ELR (cell line): ENCODE measurements at places on chromosomes 4 and X.
A peak's percentile ranks its signal among the peaks of the same experiment; 100 is the strongest.

GRCh38 chr4:142550965-142551364 is 295.1 kb downstream of the INPP4B start:
- no peak for DNase-seq

DNA sequence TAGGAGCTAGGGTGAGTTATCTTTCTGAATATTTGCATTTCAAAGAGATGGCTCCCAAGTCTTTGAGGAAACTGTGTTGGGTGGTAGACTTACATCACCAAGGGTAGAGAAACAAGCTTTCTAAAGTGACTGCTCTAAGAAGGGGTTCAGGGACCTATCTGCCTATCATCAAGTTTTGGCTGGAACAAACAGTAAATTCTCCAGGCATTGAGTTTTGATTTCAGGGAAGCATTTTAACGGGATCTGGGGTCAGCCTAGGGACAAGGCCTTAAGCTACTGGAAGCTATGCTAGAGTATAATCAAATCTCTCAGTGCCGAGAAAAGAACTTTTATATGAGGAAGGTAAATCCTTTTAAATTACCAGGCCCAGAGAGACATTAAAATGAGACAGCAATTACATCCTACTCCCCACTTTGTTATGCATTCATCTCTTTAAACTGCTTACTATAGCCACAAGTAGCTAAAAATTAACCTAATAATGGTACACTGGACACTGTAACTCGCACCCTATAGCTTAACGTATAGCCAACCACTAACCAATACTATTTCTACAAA is 2.0 kb upstream of the NUDT9 start:
- no peak for DNase-seq

DNA sequence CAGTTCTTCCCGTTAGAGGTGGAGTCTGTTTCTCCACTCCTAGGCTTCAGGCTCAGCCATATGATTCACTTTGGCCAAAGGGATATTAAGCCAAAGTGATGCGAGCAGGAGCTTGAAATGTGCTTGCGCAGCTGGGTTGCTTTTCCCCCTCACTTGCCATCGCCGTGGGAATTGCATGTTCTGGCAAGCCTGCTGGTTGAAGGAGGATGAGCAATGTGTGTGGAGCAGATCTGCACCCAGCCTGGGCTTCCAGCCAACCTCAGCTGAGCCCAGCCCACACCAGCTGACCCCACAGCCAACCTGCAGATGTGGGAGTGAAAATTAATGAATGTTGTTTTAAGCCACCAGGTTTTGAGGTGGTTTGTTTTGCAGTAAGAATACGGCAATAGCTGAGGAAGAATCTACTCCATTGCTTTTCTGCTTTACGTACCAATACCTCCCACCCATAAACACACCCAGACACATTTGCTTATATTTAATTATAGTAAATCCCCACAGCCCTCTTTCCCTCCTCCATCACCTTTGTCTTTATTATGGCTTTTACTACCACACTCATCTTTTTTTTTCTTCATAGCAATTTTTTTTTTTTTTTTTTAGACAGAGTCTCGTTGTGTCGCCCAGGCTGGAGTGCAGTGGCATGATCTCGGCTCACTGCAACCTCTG is 132.8 kb upstream of the FUNDC1 start:
- peak; percentile 69 for DNase-seq

DNA sequence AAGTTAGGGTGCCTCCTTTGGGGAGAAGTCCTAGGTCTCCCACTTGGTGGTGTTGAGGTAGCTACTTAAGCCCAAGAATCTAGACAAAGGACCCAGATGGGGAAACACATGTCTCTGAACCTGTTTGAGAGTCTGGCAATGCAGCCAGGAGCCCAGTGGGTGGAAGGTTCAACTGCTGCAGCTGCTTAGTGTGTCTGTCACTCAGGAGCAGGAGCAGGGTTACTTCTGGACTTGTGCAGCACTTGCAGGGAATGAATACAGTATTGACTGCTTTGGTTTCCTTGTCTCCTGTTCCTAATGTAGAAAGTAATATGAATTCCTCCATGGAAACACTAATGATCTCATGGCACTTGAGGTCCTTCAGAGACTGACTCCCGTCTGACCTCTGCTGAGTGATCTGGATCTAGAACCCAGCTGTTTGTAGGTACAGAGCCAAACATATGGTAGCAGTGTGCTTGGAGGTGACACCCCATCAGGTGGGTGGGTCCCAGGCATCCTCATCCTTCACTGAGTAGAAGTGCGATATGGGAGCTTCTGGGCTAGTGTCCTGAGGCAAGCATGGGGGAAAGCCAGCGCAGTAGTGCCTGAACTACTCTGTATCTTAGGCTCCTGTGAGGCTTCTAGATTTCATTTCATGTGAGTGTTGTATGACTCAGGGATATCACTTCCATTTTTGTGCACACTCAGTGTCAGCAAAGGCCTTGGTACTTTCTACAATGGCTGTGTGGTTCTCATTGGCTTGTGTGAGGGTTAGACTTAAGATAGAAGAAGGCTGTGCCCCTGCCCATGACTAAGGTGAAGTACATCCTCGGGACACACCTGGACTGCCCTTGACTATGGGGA is 85.0 kb upstream of the WDR1 start:
- DNase-seq = no peak

GRCh38 chr4:185743722-185744487 is 68.1 kb downstream of the SORBS2 start:
- DNase-seq = no peak

- DNase-seq = no peak
Measured at GRCh38 chr4:154160519-154161301, 330.9 kb downstream of the DCHS2 start.

GRCh38 chr4:180828455-180829018 is 1414.7 kb upstream of the TENM3 start:
- peak; percentile 68 for DNase-seq

DNA sequence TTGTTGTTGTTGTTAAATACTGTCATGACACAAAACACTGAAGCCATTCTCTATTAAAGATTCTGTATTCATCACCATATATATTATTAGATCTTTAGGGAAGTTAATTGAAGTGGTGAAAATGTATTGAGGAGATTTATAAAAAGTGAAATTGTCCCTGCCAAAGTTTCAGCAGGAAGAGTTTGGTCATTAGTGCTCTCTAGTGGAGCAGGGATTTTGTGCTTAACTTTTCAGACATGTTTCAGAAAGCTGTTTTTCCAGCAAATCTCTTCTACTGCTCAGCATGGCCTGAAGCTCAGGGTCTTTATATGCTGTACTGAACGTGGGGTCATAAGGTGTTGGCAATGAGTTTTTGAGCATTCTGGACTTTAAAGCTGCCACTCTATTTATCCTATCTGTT is 36.7 kb upstream of the CXXC4 start:
- DNase-seq = no peak

DNA sequence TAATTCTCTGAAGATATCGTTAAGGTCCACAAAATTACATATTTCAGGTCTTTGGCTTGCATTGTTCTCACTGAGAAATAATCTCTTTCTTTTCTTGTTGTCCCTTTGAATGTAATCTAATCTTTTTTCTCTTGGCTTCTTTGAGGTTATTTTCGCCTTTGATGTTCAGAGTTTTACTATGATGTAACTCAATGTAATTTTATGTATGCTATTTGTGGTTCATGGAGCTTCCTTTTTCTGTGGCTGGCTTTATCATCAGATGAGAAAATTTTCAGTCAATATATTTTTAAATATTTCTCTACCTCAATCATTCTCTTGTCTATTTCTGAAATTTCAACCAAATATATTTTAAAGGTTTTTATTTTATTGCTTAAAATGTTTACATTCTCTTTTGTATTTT is 672.2 kb downstream of the TRAM1L1 start:
- no peak for DNase-seq

- peak; percentile 72 for DNase-seq
Measured at GRCh38 chrX:53682885-53683555, 3.5 kb downstream of the HUWE1 start.

DNA sequence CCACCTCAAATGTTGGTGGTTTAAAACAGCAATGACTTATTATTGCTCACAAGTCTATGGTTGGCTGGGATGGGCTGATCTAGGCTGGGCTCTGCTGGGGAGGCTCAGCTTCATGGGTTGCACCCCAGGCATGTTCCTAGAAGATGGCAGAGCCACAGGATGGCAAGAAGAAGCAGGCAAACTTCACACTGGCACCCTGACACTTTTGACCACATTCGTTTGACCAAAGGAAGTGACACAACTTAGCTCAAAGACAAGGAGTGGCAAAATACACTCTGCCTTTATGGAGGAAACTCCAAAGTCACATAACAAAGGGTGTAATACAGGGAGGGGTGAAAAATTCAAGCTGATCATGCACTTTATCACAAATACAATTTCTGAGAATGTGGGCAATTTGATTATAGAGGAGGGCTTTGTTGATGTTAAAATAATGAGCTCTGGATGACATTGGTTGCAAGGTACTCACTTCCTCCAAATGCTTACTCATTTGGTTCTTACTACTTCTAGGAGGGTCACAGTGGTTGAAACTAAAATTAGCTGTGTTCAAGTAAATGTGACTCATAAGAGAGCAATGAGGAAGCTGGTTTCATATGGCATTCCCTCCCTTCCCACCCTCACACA is 249.2 kb upstream of the RPS6KA3 start:
- peak; percentile 93 for DNase-seq

DNA sequence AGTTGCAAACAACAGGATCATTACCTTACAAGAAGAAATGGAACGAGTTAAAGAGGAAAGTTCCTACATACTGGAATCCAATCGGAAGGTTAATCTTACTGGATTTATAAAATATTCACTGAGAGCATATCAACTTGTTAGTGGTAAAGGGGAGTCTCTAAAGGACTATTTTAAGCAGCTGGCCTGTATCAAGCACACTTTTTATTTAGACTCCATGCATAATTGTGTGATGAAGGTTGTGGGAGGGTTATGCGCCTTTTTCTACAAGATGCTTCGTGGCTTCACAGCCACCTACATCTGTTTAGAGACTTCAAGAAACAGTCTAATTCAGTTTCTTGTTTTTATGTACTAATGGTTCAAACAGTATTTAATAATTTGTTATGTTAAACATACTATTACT is 56.6 kb downstream of the GRSF1 start:
- no peak for DNase-seq

- no peak for DNase-seq
Measured at GRCh38 chrX:84475101-84475500, 27.2 kb downstream of the HDX start.

DNA sequence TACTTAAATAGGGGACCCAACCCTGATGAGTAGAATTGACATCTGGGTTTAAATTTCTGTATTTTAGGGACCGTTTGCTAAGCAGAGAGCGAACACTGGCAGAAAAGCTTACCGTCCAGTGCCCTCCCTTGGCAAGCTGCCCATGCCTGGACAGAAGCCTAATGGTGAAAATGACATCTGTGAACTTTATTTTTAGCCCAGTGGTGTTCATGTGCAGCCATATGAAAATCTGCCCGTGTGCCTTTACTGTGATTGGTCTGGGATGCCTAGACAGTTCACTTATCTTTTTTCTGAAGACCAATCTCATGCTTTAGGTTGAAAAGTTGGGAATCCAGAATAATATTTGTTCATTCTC is 1.1 kb downstream of the STBD1 start:
- no peak for DNase-seq

- peak; percentile 78 for DNase-seq
Measured at GRCh38 chr4:151990201-151990600, 229.4 kb upstream of the GATB start.

GRCh38 chr4:176587920-176588319 is 204.8 kb downstream of the VEGFC start:
- no peak for DNase-seq

GRCh38 chrX:40521868-40522450 is 58.8 kb upstream of the ATP6AP2 start:
- no peak for DNase-seq

GRCh38 chr4:14892563-14892962 is 109.7 kb upstream of the CPEB2 start:
- no peak for DNase-seq

DNA sequence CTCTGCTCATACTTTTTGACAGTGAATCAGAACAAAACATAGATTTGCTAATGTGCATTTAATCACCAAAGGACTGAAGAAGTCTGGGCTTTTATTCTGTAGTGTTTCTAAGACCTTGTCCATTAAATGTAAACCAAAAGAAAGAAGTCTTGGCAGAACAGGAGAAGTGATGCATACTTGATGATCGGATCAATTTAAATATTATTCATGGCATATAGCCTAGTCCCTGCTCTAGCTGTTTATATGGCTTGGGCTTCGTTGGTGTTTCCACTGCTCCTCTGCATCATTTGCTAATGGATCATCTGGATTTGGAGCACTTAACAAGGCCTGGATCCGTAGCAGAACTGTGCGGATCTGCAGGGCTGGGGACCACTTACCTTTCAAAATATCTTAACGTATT is 566.6 kb downstream of the GALNTL6 start:
- no peak for DNase-seq

GRCh38 chr4:85778632-85779131 is 303.7 kb downstream of the ARHGAP24 start:
- peak; percentile 57 for DNase-seq

GRCh38 chr4:38373375-38373774 is 290.6 kb upstream of the KLF3 start:
- DNase-seq = peak; percentile 16

DNA sequence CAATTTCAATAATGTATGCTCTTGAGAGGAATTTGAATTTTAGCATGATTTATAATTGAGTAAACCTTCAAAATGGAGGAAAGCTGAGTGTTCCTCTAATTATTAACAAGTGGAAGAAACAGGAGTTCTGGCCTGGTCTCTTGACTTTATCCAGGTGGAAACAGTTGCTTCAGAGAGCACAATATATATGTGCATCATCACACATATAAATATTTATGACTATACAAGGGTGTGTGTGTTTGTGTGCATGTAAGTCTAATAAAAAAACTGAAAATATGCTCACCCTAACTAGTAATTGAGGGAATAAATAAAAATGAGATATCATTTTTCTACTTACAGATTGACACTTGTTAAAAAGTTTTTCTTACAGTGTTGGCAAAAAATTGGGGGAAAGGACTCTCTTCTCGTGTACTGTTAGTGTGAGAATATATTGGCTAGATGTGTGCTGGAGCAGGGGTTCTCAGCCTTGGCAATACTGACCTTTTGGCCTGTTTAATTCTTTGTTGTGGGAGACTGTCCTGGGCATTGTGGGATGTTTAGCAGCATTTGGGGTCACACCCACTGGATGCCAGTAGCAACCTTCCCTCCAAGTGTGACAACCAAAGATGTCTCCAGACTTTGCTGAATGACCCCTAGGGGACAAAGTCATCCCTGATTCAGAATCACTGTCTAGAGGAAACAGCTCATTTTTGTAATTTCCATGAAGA is 20.8 kb upstream of the HERC5 start:
- DNase-seq = no peak

GRCh38 chrX:141278306-141278705 is 36.0 kb upstream of the SPANXC start:
- DNase-seq = peak; percentile 53

GRCh38 chrX:65866146-65866545 is 173.7 kb downstream of the VSIG4 start:
- no peak for DNase-seq

DNA sequence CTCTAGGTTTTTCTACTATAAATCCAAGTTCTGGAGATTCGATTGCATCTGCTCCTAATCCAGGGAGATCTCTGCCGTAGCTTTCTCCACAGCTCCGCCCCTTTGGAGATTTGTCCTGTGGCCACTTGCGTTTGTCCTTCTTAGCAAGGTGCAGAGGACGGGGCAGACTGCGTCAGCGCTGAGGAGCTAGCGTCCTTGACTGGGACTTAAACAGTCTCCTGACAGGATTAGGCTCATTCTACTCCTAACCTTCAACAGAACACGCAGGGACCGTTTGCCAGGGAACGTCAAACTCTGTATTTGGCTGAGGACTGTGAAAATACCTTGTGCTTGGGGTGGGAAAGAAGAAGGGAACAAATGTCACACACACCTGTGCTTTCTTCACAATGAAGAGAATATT is 38.6 kb downstream of the SORBS2 start:
- DNase-seq = no peak
